Fibroblast of lung (primary cell): ENCODE measurements at places on chromosomes 1 and 21.

- no peak for DNase-seq
Measured at GRCh38 chr1:172875892-172876291, 174.8 kb downstream of the TNFSF18 start.

GRCh38 chr1:186849271-186849671 is 20.5 kb downstream of the PLA2G4A start:
- DNase-seq, result no peak

DNA sequence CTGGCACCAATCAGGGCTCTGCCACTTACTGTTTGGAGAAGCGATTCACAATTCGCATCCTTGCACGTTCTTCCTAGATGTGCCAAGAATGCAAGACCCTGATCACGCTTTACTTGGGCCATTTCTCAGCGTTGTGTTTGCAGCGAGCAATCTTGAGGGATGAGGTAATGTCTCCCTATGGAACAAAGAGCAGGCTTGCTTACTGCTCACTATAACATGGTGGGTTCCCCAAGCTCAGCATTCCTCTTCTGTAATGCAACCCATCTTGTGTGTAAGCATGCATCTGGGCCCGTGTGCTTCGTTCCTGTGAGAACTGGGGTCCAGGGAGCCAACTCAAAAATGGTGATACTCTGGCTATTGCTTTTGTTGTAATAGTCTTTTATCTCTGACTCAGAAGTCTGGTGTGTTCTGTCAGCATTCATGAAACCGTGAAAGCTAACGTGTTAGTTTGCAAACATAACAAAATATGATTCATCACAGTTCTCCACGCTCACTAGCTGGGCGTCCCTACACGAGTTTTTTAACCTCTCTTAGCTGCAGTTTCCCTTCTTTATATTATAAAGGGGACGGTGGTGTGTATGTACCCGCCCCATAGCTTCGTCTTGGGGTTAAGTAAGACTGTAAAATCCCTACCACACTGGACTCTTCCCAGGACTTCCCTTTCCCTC is 33.3 kb downstream of the DNTTIP2 start:
- DNase-seq, result peak; percentile 98

DNA sequence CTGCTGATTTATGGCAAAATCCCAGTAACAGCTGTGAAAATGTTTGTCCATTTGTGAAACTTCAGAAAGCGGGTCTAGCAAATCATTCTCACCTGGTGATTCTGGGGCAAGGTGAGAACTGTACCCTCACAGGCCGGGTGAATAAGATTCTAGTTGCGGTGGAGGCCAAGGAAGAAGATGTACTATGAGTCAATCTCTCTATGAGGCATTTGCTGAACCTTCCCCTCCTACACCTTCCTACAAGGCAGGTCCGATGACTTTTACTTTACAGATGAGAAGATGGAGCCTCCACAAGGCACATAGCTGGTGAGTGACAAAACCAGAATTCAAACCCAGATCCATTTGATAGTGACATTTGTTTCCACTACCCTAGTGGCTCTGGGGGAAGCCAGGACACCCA is 72.7 kb downstream of the BACH1 start:
- peak; percentile 27 for DNase-seq

DNA sequence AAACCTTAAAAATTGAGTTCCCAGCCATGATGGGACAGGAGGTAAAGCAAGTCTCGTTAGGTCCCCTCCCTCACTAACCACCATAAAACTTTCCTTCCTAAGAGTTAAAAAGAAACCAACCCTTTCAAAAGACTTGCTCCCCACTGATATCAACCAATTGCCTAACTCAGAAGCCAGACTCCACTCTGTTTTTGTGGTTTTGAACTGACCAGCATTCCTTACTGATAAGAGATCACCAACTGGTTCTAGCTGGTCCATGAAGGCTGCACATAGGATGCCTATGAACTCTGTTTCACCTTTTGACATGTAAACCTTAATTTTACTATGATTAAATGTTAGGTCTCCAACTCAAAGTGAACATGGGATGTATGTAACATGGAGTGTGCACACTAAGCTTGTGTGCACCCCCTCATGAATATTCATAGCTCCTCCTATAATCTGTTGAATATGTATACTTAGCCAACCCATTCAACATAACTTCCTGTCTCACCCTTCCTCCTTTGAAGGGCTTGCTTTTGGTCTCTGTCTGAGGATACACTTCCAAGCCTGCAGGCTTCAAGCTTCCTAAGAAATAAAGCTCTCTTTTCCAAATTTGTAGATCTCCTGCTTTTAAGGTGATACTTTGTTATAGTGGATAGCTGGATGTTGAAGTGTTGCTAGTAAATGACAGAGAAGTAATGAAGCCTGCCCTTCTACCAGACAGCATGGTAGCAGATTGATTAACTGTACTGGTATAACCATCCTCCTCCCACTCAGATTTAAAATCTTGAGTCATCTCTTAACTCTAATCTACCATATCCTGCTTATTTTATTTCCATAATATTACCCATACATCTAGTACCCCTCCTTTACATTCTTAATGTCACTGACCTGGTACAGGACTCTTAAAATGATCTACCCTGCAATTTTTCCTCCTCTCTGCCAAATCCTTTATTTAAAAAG is 95.6 kb downstream of the ZNF644 start:
- peak; percentile 91 for DNase-seq
